Stomach (tissue), 19 donors: ENCODE measurements at places on chromosomes 4 and X. TPM values are rescaled to one million over a fixed set of nuclear protein-coding genes. Genes with fewer than 3 reads are reported as not detected.

The IL21 gene
- not detected for total RNA-seq

GRCh38 chr4:139814323-139815015 is 148.8 kb downstream of the MGST2 start:
- no peak for DNase-seq

The INPP4B gene
- 76.4 TPM for total RNA-seq

- no peak for DNase-seq
Measured at GRCh38 chrX:111854556-111855490, 21.2 kb upstream of the TRPC5OS start.

- DNase-seq: no peak
Measured at GRCh38 chr4:6965329-6965728, 55.7 kb downstream of the TBC1D14 start.

- DNase-seq: no peak
Measured at GRCh38 chr4:16692524-16692923, 205.9 kb downstream of the LDB2 start.
